ENCODE measurements at places on chromosomes 13 and 19.
A peak's percentile ranks its signal among the peaks of the same experiment; 100 is the strongest.

DNA sequence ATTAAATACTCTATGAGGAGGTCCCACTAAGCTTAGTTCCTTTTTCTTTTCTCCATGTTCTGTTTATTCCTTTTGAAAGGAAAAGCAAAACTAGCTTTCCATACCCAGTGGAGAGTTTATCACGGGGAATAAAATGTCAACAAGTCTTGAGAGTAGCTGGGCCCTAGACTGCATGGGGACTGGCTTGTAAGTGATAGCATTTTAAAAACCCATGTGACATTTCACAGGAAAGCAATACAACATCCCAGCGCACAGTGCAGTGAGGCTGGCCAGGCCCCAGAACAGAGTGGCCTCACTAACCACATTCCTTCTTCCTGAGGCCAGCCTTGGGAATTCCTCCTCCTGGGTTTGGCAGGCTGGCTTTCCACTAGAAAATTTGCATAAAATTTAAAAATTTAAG is 149.8 kb downstream of the DLEU7 start:
- DNase-seq, result no peak

DNA sequence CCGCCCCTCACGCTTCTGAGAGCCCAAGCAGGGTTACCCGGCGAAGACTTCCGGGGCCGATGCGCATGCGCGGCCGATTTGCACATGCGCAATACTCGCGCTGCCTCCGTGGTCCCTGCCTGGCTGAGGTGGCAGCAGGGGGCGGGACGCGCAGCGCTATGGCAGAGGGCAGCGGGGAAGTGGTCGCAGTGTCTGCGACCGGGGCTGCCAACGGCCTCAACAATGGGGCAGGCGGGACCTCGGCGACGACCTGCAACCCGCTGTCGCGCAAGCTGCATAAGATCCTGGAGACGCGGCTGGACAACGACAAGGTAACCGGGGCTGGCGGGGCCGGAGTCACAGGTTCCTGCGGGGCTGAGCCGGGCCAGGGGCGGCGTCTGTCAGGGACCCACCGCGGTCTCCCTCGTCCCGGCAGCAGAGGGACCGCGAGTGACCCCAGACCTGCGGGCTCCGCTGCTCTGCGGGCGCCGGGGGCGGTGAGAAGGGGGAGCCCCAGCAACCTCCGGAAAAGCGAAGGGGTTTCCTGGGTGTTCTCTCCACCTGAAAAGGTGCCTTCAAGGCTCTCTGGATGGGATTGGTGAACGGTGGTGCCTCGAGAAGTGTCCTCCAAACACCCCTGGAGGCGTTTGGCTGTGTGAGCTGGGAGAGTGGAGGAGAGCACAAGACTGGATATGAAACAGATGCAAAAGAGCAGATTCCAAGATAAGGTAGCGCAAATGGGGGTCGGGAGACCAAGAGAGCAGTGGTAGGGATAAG is at the start of gene COG6:
COG6 (plus strand) TSS at position 94 of the 756 bp plus-strand sequence; CDS start at position 159, 65 bp downstream.
- DNase-seq, result peak; percentile 58

- no peak for DNase-seq
Observed at GRCh38 chr13:73828811-73829210, 305.4 kb downstream of the KLF12 start.

- no peak for DNase-seq
Observed at GRCh38 chr13:41848435-41849255, 112.3 kb downstream of the VWA8 start.

DNA sequence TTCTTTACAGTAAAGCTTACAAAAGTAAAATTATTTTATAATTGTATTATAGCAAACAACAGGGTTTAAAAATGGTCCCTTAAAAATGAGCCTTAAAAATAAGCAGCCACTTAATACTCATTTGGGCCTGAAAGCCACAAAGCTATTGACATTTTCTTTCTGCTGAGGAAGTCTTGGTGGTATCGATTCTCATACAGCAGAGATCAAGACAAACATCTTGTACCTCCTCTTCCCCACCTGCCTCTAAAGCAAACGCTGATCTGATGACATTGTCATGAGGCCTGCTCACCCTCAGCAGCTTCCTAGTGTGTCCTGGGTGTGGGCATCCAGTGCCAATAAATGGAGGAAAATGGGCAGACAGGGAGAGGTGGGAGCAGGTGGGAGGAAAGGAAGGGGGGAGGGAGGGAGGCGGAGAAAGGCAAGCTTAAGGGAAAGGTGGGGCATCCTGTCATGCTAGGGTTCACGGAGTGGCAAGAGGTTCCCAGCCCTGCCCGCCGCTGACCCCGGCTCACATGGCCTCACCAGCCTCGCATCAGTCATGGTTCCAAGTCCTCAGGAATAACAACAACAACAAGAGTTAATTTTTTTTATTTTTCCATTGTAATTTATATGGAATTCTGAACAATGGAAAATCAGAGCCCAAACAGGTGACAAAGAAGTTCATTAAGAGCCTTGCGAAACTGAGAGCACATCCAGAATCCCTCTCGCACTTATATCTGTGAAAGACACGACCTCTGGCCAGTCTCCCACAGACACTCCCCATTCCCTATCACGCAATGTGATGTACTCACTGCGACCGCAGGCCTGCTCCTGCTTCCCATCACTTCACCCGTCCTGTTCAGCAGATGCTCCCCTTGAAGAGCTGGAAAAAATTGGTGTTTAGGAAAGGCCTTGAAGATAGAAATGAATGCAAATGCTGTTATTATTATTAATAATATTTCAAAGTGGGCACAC is 15.1 kb upstream of the ATP11A start:
- DNase-seq, result no peak

- DNase-seq, result no peak
Observed at GRCh38 chr13:21075011-21075378, 13.6 kb upstream of the LATS2 start.

GRCh38 chr13:43924549-43925245 is 45.0 kb downstream of the LACC1 start:
- DNase-seq, result no peak

- DNase-seq, result no peak
Observed at GRCh38 chr19:1616396-1616795, 11.1 kb upstream of the UQCR11 start.

DNA sequence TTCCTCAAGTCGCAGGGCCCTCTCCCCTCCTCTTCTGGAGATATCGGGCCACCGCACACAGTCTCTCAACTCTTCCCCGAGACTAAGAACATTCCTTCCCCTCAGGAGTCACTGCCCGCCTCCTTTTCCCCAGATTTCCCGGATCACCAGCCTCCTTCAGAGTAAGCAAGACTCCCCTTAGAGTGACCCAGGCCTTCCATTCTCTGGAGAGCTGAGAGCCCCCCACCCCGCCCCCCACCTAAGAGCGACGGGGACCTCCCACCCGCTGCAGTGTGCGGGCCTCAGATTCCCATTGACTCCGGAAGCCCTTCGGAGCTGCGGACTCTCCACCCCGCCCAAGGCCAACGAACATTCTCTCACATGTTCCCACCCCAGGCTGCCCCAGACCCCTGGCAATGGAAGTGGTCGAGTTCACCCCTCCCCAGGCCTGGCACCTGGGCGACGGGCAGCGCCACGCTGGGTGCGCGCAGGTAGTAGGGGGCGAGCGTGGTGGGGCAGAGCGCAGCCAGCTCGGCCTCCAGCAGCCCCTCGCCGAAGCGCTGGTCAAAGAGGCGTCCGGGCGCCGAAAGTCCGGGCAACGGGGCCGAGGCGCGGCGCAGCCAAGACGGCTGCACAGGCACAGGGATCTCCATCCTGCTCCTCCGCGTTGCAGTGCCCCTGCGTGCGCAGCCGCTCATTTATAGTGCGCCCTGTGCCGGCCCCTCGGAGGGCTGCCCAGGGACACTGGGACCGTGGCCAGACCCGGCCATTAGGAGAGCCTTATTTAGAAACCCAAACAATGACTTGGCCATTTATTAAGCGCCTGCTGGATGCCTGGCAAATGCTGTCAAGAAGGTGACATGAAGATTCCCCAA is at the start of gene HSPB6:
HSPB6 (minus strand) TSS at position 653 of the 854 bp plus-strand sequence; CDS start at position 632, 21 bp downstream.
- no peak for DNase-seq

DNA sequence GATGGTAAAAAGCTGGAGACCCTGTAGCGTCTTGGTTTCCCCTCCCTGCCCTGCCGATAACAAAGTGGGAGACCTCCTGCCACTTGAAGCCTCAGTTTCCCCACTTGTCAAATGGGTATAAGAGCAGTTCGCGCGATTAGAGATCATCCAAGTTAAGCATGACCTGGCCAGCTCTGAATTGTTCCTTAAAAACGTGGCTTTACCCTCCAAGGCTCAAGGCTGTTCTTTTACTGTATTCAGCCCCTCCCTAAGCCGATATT is 421 bp downstream of the TNPO2 start:
- DNase-seq, result no peak

- DNase-seq, result no peak
Observed at GRCh38 chr13:34371645-34372395, 553.9 kb downstream of the RFC3 start.

DNA sequence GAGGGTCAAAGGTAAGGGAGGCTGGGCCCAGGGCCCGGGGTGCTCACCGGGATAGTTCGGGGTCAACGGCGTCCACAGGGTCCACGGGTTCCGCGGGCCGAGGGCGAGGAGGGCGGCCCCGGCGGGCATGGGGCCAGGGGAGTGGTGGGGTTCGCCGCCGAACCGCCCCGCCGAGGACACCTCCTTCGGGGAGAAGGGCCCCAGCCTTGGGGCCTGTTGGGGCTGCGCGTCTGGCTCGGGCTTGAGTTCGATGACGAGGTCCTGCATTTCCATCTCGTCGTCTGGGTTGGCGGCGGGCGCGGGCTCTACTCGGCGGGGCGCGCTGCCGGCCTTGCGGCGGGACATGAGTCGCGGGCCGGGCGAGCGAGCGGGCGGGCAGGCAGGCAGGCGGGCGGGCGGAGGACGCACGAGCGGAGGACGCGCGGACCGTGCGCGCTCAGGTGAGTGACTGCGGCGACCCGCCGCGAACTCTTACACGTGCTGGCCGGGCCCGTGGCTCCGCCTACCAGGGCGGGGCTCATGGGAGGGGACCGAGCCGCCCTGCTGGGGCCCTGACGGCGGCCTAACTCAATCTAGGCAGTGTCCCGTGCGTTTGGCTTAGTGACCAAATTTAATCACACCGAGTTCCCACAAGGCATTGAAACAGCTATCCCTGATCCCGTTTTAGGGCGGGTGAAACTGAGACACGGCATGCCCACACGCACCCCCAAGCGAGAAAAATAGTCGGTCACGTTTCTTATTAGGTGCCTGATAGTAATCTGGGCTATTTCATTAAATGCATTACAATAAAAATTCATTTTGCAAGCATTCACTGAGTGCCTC is at the start of gene ZNF296:
ZNF296 (minus strand) TSS at position 450 of the 822 bp plus-strand sequence; CDS start at position 345, 105 bp downstream.
- DNase-seq, result no peak

DNA sequence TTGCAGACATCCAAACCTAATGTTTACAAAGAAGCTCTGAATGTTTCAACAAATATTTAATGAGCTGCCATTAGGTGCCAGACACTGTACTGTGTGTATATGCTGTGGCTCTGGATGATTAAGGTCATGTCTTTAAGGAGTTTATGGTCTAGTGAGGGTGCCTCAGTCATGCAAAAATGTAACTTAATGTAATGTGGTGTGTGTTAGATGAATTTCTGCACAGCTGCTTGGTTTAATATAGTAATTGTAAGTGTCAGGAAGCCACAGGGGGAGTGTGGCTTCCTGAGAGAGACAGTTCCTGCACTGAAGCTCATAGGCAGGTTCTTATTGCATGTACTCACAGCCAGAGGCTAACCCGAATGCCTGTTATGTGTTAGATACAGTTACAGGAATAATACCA is 43.3 kb downstream of the SPATA13 start:
- DNase-seq, result no peak

DNA sequence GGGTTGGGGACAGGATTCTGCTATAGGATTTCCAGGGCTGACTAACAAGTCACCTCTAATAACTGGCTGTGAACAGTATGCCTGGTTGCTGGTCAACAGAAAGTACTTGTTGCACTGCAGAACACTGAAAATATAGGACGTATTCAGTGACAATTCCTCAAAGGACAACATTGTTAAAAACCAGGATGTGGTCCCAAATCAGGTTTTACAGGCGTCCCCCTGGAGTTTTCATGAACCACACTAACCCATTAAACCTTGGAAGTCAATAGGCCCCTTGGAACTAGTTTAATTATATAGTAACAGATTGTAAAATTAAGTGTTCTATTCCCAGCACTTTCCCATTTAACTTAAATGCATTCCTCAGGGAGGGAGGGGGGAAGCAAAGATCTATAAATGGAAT is 495.4 kb downstream of the TBC1D4 start:
- DNase-seq, result no peak

GRCh38 chr19:18660051-18660910 is 23.2 kb upstream of the CRTC1 start:
- no peak for DNase-seq

DNA sequence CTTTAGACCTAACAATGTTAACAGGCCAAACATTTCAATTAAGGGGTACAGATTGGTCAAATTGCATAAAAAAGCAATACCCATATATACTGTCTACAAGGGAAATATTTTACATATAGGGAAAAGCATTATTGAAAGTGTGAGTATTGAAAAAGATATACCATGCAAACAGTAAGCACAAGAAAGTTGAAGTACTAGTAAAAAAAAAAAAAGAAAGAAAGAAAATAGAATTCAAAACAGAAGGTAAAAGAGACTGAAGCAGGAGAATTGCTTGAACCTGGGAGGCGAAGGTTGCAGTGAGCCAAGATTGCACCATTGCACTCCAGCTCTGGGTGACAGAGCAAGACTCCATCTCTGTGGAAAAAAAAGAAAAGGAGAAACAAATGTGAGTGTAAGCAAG is 5.3 kb upstream of the TEX101 start:
- DNase-seq, result no peak

DNA sequence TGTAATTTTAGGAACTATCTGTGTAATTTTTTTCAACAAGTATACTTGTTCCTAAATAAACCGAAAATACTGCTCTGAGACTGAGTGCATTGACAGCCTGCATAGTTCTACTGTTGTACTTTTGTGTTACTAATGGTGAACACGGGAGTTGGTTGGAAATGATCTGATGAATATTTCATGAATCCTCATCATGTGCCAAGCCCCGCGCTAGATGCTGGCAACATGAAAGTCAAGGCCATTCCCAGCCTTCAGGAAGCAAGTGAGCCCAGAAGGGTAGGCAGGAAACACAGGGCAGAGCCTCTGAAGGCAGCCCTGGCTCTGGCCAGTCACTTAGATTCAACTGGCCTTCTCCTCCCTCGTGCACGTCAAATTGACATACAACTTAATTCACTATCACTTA is 106.1 kb downstream of the ABCC4 start:
- DNase-seq, result no peak
